ENCODE measurements at places on chromosomes 5 and 9. TPM values are rescaled to one million over a fixed set of nuclear protein-coding genes. Genes with fewer than 3 reads are reported as not detected.

The TMEM174 gene
- not detected for total RNA-seq

The PURA gene
- total RNA-seq = 6.1 TPM

The TPM2 gene
- total RNA-seq = 647 TPM

The CDH10 gene
- total RNA-seq = 0.05 TPM

The SPINK1 gene
- total RNA-seq = 1.9 TPM

The FCN2 gene
- total RNA-seq = not detected

The PTGS1 gene
- total RNA-seq = 1.6 TPM
